ENCODE measurements at places on chromosomes 2 and 18. TPM values are rescaled to one million over a fixed set of nuclear protein-coding genes. Genes with fewer than 3 reads are reported as not detected.

The ANKRD36B gene
- 53.0 TPM for total RNA-seq

The LRP2 gene
- total RNA-seq, result not detected

The GCG gene
- not detected for total RNA-seq

- H3K4me1 ChIP-seq, result no peaks in the 10 kb centered on the region
- H3K36me3 ChIP-seq, result no peaks in the 10 kb centered on the region
- H3K4me3 ChIP-seq, result no peak overlapping the region
Measured at GRCh38 chr2:66686755-66687154, 251.8 kb downstream of the MEIS1 start.

- H3K27me3 ChIP-seq, result no peaks in the 10 kb centered on the region
- H3K36me3 ChIP-seq, result no peaks in the 10 kb centered on the region
- no peak for DNase-seq
- H3K4me1 ChIP-seq, result no peaks in the 10 kb centered on the region
- no peak overlapping the region for H3K4me3 ChIP-seq
- H3K27ac ChIP-seq, result no peak overlapping the region
Measured at GRCh38 chr2:229180658-229181057, 90.4 kb downstream of the PID1 start.

- no peaks in the 10 kb centered on the region for H3K4me1 ChIP-seq
- H3K27ac ChIP-seq, result no peak overlapping the region
- DNase-seq, result no peak
Measured at GRCh38 chr2:168758970-168759820, 43.2 kb upstream of the NOSTRIN start.

GRCh38 chr18:31646332-31647126 lies 37.9 kb downstream of the B4GALT6 start:
- H3K4me1 ChIP-seq, result no peaks in the 10 kb centered on the region
- no peak for DNase-seq
- no peak overlapping the region for H3K4me3 ChIP-seq
- H3K36me3 ChIP-seq, result no peaks in the 10 kb centered on the region
- H3K27me3 ChIP-seq, result no peaks in the 10 kb centered on the region

DNA sequence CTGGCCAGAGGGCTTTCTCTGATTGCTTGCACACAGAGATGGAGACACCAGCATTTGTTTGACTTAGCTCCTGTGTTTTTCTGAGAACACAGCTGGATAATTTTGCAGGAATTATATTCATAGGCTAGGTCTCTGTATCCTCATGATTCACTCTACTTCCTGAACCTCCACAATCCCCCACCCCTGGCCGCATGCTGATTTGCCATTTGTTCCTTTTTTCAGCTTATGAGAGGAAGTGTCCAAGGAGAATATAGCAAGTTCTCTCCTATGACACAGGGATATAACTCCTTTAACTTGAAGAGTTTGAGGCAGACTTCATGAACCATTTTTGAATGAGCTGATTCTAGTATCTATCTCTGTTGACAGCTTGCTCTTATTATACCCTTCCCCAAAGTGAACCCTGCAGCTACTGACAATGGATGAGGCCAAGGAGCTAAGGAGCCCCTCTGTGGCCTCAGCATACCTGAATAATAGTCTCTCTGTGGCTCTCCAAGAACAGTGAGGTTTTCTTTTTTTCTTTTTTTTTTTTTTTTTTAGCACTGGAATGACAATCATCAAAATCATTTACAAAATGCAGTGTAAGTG lies 15.4 kb downstream of the CAVIN2 start:
- no peak overlapping the region for H3K4me3 ChIP-seq
- H3K4me1 ChIP-seq, result no peaks in the 10 kb centered on the region
- H3K36me3 ChIP-seq, result no peaks in the 10 kb centered on the region

Measured in vagina (tissue), 2 donors.